ENCODE measurements at places on chromosomes 12 and 14.

DNA sequence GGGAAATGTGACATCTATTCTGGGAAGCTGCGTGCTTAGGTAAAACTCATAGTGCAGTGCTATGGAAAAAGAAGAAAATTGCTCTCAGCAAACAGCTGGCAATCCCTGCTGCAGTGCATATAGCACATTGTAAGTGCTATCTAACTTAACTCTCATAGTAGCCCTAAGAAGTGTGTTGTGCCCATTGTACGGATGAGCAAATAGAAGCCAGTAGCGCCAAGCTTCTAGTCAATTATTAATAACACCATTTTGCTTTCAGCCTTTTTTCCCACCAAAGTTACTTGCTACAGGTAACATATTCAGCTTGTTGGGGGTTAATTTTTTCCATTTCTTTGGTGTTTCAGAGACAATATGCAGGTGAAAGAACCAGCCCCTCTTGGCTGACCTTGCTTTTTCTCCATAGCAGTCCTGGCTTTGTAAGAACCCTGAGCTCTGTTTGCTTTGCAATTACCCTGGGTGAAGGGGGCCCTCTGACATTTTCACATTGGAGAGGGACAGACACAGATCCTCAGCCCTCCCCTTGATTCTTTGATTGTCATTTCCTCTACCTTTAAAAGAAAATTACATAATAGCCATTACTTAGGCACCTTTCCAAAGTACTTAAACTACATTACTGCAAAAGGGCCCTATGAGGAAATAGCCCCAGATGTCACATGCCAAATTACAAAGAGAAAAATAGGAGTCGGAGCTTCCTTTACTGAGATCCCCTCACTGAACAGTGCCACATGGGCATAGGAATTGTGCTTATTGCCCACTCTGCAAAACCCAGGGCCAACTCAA lies 576.2 kb upstream of the TBX3 start:
- no peak for DNase-seq

- DNase-seq, result peak; percentile 50
Observed at GRCh38 chr14:33435911-33436689, 497.4 kb downstream of the NPAS3 start.

GRCh38 chr12:57487055-57487596 lies 742 bp upstream of the MARS1 start:
- no peak for DNase-seq

GRCh38 chr12:49843411-49843810 lies 505 bp upstream of the BCDIN3D start:
- no peak for DNase-seq

GRCh38 chr12:29208936-29209701 lies 60.0 kb downstream of the FAR2 start:
- DNase-seq, result no peak

GRCh38 chr12:105171691-105172436 lies 64.1 kb downstream of the APPL2 start:
- DNase-seq, result no peak

GRCh38 chr12:269191-269590 lies 6.6 kb upstream of the SLC6A13 start:
- DNase-seq, result no peak

- peak; percentile 62 for DNase-seq
Observed at GRCh38 chr12:9651265-9651729, 18.2 kb upstream of the CLEC2D start.

DNA sequence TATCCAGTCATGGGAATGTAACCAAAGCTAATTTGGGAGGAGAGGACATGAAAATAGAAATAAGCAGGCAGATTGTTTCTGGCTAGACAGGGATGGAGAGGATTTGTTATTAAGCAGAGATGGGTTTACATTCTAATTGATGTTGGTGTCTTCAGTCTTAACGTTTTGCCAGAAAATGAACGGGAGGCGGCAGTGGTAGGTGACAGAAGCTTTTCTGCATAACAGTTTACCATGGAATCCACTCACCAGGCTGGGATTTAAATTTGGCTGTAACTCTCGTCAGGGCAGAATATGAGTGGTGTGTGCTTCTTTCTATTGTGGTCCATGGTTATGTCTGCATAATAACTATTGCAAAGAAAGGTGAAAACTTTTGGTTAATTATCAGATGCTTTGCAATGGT lies 50.2 kb upstream of the OTX2 start:
- no peak for DNase-seq

DNA sequence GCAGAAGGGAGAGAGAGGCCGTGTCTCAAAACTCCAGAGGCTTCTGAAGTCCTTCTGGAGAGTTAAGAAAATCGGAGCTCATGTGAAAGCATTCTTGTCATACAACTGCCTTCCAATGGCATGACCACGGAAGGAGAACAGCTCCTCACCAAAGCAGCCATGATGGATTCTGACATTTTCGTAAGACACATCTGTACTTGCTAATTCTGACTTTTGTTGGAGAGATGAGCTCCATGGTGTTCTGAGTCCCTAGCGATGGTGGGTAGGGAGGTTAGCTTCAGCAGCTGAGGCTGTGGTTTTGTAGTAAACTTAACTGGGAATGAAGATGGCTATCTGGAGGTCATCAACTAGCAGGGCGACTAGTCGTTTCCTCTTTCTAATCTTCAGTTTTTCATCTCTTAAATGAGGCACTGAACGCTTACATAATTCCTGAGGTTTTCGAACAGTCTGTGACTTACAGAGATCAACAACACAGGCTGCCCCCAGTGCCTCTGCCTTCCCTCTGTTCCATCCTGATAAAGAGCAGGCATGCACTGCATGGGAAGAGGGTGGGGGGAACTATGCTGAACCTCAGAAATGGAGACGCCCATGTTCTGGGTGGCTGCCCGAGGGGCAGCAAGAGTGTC lies 28.6 kb upstream of the DICER1 start:
- DNase-seq, result no peak

GRCh38 chr12:70186436-70186835 lies 56.8 kb upstream of the CNOT2 start:
- no peak for DNase-seq

- DNase-seq, result no peak
Observed at GRCh38 chr14:89378119-89378518, 38.9 kb downstream of the FOXN3 start.

GRCh38 chr14:50533241-50533705 lies 904 bp upstream of the MAP4K5 start:
- no peak for DNase-seq

DNA sequence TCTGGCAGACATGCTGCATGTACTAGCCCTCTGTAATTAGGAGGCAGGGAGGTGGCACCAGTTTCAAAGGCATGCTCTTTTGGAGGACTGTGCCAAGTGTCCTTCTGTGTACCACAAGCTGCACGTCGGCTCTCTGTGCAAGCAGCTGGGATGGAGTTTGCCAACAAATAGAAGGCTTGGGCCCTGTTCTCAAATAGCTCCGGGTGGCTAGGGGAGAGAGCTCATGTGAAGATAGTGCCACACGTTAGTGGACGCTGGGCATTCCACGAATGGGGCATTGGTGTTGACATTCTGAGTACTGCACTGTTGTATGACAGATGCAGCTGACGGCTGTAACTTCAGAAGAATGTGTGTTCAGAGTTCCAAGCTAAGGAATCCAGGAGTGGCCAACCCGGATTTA lies 4.4 kb downstream of the AACS start:
- DNase-seq, result no peak

- no peak for DNase-seq
Observed at GRCh38 chr12:15919418-15919817, 8.3 kb downstream of the DERA start.

DNA sequence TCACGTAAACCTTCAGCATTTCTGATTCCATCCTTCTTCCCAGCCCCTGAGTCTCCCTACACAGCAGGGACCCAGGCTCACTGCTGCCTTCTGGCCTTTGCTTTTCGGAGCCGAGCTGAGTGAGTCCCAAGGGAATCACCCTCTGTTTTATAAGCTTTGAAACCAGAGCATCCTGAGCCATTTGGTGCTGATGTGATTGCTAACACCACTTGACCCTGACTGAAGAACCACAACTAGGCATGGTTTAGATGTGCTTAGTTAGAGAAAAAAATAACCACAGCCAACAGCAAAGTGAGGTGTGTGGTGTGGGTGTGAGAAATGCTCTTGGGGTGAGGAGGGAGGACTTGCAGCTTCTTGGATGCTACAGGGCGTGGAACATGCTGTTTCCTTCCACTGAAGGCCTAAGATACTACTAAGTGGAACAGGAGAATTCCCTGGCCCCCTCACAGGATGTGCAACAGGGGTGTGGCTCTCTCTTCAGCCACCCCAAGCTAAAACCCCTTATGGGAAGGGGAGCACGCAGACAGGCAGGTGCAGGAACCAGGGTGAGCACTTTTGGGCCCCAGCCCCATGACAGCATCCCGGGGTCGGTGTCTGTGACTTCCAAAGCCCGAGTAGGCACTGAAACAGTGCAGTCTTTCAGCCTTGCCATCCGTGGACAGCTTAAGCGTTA lies at the start of gene TC2N:
Gene TC2N, minus strand, starts transcription at position 221 of the 673 bp plus-strand sequence. CDS start 53,767 bp downstream, outside the sequence.
- DNase-seq, result no peak

- DNase-seq, result no peak
Observed at GRCh38 chr12:92029902-92030586, 115.6 kb downstream of the BTG1 start.

DNA sequence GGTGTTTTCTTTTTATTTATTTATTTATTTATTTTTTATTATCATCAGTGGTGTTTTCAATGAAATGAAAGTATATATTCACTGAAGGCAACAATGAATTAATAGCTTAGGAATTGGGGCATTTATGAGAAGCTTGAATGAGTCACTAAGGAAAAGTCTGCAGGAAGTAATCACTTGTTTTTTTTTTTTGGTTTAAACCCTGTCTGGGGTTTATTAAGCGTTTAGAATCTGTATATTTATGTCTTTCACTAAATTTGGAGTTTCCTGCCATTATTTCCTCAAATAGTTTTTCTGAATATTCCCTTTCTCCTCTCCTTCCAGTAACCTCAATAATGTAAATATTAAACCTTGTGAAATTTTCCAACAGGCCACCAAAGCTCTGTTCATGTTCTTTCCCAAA lies 85.5 kb downstream of the TESC start:
- no peak for DNase-seq

- no peak for DNase-seq
Observed at GRCh38 chr12:52061470-52062166, 8.2 kb upstream of the ATG101 start.

GRCh38 chr12:26124446-26125399 lies at the start of gene BHLHE41:
TSS of gene BHLHE41 (minus strand) at chr12:26125037. CDS start at chr12:26124779, 258 bp downstream.
- DNase-seq, result no peak

GRCh38 chr12:95054206-95054605 lies 19.2 kb downstream of the NR2C1 start:
- DNase-seq, result no peak

DNA sequence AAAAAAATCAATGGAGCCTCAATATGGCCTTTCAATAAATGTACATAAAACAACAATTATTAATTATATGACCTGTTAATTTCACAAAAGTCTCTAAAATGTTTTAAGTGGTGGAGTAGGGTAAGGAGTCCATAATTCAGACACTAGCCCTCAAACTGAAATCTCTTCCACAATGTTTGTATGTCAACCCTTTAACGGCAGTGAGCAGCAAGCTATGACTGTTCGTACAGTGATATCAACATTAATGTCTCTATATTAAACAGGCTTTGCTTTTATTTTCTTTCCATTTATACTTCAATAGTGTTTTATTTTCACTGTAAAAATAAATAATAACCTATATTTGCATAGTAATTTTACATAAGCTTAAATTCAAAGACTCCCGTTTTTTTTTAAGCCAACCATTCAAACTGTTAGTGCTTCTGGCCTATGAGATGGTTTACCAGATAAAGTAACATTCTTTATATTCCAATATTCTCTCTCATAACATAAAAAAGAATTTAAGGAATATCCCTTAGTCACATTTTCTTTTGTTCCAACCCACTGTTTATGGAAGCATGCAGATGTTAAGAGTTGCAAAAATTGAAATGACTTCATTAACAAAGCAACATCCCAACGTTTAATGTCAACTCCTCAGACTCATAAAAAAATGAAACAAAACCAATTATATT lies 2.3 kb downstream of the CDK17 start:
- DNase-seq, result no peak

GRCh38 chr12:3252450-3252891 lies 175.3 kb downstream of the TSPAN9 start:
- DNase-seq, result no peak

DNA sequence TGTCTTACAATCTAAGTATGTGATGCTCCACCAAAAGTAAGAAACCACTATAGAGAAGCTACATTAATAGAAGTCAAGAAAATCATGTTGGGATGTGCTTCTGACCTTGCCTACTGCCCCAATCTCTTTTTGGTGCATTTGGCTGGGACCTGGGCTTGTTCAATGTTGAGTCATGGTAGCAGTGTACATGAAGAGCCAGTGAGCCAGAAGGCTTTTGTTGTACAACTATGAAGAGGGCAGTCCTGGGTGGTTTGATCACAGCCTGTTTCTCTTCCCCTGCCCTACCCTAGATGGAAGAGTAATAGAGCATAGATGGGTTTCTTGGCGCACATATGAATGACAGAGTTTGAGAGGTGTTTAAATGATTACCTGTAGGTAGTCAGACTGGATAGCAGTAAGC lies 56.4 kb downstream of the UBR7 start:
- no peak for DNase-seq

DNA sequence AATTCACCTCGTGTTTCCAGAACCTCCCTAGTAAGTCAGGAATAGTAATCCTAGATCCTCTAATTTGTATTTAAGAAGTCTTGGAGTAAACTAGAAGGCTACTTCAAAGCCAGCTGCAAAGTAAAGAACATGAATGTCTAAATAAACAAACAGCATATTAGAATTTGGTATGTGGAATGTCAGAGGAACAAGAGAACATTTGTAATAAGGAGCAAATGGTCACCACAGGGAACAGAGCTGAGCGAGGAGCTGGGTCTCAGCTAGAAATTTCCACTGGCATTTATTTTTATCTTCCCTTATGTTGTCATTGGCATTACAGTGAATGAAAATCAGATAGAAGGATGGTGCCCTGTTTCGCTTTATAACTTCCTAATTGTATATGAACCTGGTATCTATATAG lies 50.2 kb downstream of the FRMD6 start:
- no peak for DNase-seq

DNA sequence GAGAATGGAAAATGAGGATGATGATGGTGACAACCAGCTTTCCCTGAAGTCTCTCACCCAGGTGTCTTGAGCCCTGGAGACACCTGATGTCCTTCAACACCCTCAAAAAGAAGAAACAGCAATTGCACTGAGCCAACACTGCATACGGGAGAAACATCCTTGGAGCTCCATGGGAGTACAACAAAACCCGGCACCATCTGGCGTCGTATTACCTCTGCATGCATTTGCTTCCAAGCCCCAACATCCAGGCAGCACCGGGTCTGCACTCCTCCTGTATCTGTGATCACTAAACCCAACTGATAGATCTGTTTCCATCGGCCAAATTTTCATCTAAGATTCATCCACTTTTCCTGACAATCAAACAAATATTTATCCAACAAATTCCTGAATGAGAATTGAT lies 249.9 kb downstream of the DPF3 start:
- DNase-seq, result no peak

- DNase-seq, result peak; percentile 93
Observed at GRCh38 chr12:50246873-50247612, 36.3 kb downstream of the LIMA1 start.

DNA sequence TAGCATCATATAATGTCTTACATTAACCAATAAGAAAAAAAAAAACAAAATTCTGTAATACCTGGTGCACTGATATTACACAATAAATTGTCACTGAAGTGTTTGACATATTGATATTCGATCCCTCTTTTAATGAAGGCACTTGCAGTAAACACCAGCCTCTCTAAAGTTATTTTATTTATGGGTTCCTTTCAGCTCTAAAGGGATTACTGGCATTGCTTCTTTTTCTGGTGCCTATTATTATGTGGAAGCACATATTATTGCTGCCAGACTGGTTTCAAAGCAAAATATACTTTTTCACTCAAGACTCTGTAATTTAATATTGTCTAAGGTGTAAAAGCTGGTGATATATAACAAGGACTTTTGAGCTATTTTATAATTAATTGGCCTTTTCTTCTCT lies 1090.5 kb downstream of the TRHDE start:
- no peak for DNase-seq

- no peak for DNase-seq
Observed at GRCh38 chr12:39935275-39935674, 170.6 kb downstream of the SLC2A13 start.

Measured in AG09309 (cell line).